ENCODE measurements at places on chromosomes 3 and 15. TPM values are rescaled to one million over a fixed set of nuclear protein-coding genes. Genes with fewer than 3 reads are reported as not detected.
A peak's percentile ranks its signal among the peaks of the same experiment; 100 is the strongest.

The P3H2 gene
- polyA plus RNA-seq: 1.0 TPM

The INSYN1 gene
- polyA plus RNA-seq: 25.6 TPM

GRCh38 chr15:39154227-39154638 lies 426.6 kb upstream of the THBS1 start:
- DNase-seq: no peak

- DNase-seq: no peak
These were observed 400.6 kb downstream of the ZBTB20 start for GRCh38 chr3:114746502-114746901.

- no peak for DNase-seq
These were observed 31.4 kb upstream of the GABRB3 start for GRCh38 chr15:26804063-26804804.

- peak; percentile 37 for DNase-seq
These were observed 6.1 kb downstream of the ISLR2 start for GRCh38 chr15:74136540-74136813.

- no peak for DNase-seq
These were observed 7.6 kb downstream of the MFGE8 start for GRCh38 chr15:88905576-88905975.

The CILP gene
- not detected for polyA plus RNA-seq

The TTLL13 gene
- not detected for polyA plus RNA-seq

DNA sequence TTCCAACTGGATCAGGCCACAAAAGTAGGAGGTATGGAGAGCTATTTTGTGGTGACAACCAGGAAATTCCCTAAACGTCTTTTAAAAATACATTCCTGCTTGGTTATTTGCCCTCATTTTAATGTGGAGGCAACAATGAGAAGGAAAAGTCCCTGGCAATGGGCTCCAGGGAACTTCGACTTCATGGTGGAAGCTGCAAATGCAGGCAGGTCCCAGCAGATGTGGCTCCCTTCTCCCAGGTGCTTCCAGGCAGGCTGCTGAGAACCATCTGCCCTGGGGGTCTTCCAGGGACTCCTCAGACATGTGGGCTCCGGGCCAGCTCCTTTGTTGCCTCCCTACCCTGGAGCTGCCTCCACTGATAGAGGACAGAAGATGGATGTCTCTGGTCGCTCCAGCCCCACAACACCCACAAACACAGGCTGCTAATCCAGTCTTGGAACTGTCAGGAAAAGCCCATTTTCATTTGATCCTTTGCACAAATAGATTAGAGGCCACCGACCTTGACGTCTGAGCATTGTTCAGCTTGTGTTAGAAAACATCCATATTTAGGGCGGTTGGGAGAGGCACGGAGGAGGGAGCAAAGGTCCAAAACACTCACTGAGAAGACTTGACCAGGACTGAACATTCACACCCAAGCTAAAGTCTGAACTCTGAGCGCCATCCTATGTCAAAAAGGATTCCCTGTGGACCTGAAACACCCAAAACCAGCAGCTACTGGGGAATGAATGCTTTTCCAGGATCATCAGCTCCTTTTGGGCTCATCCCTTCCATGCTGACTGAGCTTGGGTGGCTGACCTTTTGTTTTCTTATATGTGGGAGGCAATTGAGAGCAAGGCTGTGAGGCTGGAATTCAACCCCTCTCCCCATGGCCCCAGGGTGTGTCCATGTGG lies 30.2 kb upstream of the SLCO2A1 start:
- DNase-seq: no peak

The CLDN16 gene
- not detected for polyA plus RNA-seq

The ZBTB47 gene
- polyA plus RNA-seq: 25.6 TPM

GRCh38 chr3:178492491-178492890 lies 43.7 kb upstream of the KCNMB2 start:
- DNase-seq: no peak

The PTPRG gene
- polyA plus RNA-seq: 7.4 TPM

DNA sequence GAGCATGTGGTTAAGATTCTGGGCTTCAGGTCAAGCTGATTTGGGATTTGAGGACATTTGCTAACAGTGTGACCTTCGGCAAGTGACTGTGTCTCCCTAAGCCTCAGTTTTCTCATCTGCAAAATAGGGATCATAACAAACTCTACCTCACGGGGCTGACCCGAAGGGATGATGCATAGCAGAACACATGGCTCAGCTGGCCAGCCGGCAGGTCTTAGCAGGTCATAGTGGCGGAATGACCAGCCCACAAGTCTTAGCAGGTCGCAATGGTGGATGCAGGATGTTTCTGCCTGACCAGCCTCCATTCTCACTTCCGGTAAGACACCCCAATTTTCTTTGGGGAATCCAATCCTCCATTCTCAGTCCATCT lies 63.3 kb downstream of the IQSEC1 start:
- no peak for DNase-seq

- no peak for DNase-seq
These were observed 37.2 kb downstream of the DPH3 start for GRCh38 chr3:16227566-16227965.
